ENCODE measurements at places on chromosomes 7 and 10. TPM values are rescaled to one million over a fixed set of nuclear protein-coding genes. Genes with fewer than 3 reads are reported as not detected.

DNA sequence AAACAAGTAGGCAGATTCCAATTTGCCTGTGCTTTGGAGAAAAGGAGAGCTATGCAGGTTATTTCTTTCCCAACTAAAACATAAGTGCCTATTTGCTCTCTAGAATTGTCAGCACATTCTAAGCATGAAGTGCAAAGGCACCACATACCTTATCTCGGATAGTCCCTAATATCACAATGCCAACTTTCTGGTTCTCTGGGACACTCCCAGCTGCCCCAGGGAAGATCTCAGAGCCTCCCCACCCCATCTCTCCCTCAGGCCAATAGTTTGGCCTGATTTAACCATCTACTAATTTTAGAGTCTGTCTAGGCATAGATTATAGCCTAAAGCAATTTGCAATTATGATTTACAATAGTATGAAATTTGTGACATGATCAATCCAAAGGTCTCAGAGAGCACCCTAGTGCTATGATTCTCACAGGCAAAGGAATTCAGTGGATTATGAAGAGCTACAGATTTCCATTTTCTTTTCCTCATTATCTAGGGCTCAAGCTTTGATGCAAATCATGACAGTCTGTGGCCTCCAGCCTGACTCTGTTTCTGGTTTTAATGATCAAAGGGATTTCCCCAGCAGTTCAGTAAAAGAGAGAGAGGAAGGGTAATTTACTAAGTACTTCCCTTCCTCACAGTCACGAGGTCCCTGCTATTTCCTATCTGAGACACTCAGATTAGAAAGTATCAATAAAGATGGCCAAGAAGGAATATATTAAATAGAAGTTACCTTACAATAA is 29.0 kb upstream of the IL6 start:
- DNase-seq: peak; percentile 12

GRCh38 chr7:125661-126060 is 66.7 kb upstream of the FAM20C start:
- no peak for DNase-seq

- DNase-seq: no peak
Observed at GRCh38 chr7:27099453-27100370, 2.8 kb downstream of the HOXA2 start.

DNA sequence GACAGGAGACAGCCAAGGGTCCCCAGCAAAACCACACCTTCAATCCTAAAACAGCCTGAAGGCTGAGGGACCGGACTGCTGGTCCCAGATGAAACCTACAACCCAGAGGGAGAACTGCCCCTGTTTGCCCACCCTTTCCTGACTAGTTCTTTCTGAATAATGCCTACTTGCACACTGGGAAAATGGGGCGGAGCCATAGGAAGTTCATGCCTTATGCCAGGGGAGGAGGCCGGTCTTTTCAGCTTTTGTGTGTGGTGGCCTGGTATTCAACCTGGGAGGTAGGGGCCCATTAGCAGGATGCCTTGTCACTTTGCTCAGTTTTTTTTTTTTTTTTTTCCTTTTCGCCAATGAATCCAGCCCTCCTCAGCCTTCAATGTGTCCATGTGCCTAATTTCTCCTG is 20.7 kb downstream of the TOMM7 start:
- DNase-seq: no peak

DNA sequence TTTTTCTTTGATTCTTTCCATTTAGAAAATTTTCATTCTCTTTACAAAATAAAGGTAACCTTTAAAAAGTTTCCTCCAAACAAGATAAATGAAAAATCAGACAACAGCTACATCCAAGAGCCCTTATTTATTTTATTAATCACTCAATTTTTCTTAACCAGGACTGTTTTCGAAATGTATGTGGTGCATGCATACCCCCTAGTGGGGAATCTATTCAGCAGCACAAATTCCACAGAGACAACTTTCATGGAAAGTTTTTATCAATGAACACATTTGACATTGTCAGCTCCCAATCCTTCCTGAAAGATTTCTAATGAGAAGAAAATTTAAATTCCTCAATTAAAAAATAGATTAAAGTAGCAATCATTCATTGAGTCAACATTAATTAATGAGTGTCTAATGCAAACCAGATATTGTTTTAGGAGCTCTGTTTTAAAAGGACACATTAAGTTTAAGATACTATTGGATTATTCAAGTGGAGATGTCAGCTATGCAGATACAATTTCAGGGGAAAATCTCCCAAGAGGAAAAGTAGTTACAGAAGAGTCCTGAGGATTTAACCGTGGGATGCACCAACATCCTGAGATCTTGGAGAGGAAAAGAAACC is 5.2 kb upstream of the HTR7 start:
- DNase-seq: peak; percentile 57

GRCh38 chr10:126503392-126504062 is 115.2 kb upstream of the ADAM12 start:
- no peak for DNase-seq

DNA sequence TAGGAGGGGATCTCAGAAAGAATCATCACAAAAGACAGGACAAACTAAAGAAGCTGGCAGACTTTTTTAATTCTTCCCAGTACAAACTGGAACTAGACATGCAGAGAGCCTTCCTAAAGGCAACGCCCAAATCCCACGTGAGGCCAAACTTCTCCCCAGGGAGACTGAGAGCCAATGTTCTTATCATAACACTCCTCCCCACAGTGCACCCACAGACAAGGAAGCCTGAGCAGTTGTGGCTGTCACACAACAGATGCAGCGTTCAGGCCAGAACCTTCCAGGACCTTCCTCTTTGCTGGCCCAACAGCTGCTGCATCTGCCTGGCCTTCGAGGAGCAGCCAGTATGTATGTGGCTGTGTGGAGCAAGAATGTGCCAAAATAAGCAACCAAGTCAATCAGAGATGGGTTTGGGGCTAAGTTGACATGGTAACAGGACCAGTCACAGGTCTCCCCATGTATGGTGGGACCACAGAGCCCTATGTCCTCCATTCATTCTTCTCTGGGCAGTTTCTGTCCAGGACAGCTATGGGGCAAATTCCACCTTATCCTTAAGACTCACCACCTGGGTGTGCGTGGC is 34.9 kb downstream of the SRPK2 start:
- peak; percentile 24 for DNase-seq

DNA sequence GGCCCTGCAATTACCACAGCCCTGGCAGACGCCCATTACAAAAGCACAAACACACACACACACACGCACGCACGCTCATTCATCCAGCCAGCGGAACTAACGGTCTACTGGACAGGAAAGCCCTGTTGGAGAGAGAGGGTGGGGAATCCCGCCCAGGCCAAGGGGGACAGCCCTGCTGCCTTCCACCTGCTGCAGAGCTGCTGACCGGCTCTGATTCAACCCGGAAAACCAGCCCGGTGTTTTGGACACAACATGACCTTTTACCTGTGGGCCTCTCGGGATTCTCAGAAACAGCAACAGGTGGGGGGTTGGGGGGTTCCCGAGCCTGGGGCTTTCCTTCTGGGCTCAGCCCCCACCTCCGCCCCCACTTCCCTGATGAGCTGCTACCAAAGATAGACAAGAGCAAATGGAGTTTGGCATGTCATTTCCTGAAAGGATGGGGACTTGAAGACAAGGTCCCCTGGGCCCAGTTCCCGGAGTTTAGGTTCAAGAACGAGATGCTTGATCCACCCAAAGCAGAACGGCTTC is 18.5 kb upstream of the SERPINE1 start:
- DNase-seq: no peak

DNA sequence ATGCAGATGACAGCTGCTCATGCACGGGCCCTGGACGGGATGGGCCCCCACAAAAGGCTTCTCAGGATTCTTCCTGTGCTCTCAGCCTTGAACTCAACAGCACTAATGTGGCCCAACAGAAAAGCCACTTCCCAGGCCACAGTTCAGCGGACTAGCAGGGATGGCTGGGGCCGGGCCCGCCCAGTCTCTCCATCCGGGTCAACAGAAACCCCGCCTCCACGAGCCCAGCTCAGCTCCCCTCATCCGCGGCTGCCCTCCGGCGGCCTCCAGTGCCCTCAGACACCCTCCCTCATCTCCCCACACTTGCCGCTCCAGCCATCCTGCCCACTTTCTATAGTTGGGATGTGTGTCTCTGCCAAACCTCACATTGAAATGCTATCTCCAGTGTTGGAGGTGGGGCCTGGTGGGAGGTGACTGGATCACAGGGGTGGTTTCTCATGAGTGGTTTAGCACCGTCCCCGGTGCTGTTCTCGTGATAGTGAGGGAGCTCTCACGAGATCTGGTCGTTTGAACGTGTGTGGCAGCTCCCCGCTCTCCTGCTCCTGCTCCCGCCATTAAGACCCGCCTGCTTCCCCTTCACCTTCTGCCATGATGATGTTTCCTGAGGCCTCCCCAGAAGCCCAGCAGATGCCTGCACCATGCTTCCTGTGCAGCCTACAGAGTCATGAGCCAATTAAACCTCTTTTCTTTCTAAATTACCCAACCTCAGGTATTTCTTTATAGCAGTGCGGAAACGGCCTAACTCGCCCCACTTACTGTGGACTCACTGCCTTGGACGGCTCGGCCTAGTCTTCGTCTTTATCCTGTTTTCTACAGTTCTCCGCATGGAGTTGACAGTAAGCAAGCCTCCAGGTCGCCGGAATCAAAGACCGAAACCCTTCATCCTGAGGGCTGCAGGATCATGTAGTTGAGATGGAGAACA is 169.9 kb upstream of the RNF32 start:
- no peak for DNase-seq

DNA sequence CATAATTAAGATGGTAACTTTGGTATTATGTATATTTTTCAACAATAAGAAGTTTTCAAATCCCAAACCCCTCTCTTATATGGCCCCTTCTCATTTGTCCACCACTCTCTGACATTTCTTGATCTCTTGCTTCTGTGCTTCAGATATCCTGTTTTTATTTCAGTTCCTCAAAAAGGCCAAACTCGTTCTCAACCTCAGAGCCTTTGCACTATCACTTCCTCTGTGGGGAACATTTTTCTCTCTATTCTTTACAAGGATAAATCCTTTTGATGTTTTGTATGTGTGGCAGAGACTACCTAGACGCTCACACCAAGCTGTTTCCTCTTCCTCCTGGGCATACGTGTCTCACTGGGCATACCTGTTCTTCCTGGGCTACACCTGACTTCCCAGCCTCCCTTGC is 54.2 kb upstream of the FRMD4A start:
- no peak for DNase-seq

GRCh38 chr7:2231992-2232765 is 566 bp downstream of the MAD1L1 start:
- DNase-seq: peak; percentile 62

GRCh38 chr10:1137499-1138163 is 81.4 kb downstream of the WDR37 start:
- no peak for DNase-seq

DNA sequence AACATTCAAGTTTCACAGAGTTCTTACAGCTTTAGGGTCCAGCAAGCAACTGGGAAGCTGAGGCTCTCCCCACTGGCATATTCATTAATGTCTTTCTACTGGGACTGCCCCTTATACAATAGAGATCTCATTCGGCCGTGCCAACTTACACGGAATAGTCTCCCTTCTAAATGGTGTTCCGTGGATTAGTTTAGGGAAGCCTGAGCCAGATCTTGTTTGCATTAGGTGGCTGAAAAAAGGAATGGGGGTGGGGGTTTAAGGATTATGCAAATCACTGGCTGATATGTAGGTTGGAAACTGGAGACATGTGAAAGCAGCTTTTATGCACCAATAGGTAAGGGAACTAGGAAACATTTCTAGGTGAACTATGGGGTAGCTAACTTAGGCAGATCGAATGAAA is 218.3 kb downstream of the TRIL start:
- DNase-seq: no peak

DNA sequence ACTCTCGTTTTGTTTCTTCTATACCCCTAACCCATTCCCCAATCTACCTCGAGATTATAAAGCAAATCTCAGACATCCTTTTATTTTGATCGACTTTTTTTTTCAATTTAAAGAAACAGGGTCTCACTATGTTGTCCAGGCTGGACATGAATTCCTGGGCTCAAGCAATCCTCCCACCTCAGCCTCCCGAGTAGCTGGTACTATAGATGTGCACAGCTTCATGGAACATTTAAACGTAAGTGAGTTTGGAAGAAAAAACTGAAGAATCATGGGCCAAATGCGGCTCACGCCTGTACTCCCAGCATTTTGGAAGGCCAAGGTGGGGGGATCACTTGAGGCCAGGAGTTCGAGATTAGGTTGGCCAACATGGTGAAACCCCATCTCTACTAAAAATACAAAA is 96.0 kb downstream of the UPF2 start:
- no peak for DNase-seq

DNA sequence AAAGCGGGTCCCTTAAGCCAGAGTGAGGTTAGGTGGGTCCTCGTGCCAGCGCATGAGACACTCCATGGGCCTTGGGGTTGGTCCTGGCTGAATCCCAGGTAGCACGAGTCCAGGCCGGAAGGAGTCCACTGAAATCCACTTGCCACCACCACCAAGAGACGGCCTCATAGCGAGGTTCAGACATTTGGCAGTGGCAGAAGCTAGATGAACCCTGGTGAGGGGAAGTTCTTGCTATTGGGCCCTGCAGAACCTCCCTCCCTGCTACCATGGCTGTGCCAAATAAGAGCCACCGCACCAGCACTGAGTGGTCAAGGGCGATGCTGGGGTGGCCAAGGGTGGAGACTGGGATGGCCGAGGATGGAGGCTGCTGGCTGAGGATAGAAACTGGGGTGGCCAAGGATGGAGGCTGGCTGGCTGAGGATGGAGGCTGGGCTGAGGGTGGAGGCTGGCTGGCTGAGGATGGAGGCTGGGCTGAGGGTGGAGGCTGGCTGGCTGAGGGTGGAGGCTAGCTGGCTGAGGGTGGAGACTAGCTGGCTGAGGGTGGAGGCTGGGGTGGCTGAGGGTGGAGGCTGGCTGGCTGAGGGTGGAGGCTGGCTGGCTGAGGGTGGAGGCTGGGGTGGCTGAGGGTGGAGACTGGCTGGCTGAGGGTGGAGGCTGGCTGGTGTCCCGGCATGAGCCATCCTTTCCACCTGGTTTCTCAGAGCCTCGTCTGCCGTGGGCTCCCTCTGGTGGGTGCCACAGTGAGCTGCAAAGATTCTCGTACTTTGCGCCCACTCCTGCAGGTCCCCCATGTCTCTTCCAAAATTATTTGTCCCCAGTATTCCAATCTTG is 88.2 kb downstream of the ELFN1 start:
- DNase-seq: peak; percentile 50

DNA sequence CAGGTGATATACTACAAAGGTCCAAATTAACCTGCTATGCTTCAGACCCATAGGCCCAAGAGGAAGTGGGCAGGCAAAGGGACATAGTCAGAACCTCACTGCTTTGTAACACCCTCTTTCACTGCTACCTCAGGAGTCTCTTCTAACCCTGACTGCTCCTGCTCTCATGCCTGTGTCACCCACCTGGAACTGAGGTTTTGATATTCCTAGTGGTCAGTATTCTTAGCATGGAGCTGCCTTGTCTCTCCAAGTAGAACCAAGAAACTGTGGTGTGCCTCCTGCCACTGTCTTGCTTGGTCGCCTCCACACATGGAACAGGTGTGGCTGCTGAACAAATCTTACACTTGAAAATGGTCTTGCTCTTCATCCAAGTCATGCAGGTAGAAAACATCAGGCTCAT is 677.5 kb downstream of the XPNPEP1 start:
- no peak for DNase-seq

GRCh38 chr10:1558906-1559305 is 178.4 kb downstream of the ADARB2 start:
- DNase-seq: no peak

The MBL2 gene
- total RNA-seq: not detected

The UCN3 gene
- total RNA-seq: not detected

The AKR1B15 gene
- not detected for total RNA-seq

The ZNF722 gene
- total RNA-seq: not detected

The SNCG gene
- not detected for total RNA-seq

The PVRIG gene
- total RNA-seq: 0.54 TPM

The SLC39A12 gene
- total RNA-seq: not detected
